GM13977 (cell line): ENCODE measurements at places on chromosomes 3 and 15.

- no peak for DNase-seq
Observed at GRCh38 chr15:70799667-70800450, 36.5 kb upstream of the UACA start.

GRCh38 chr15:22944651-22945050 lies 35.5 kb downstream of the CYFIP1 start:
- DNase-seq = no peak

DNA sequence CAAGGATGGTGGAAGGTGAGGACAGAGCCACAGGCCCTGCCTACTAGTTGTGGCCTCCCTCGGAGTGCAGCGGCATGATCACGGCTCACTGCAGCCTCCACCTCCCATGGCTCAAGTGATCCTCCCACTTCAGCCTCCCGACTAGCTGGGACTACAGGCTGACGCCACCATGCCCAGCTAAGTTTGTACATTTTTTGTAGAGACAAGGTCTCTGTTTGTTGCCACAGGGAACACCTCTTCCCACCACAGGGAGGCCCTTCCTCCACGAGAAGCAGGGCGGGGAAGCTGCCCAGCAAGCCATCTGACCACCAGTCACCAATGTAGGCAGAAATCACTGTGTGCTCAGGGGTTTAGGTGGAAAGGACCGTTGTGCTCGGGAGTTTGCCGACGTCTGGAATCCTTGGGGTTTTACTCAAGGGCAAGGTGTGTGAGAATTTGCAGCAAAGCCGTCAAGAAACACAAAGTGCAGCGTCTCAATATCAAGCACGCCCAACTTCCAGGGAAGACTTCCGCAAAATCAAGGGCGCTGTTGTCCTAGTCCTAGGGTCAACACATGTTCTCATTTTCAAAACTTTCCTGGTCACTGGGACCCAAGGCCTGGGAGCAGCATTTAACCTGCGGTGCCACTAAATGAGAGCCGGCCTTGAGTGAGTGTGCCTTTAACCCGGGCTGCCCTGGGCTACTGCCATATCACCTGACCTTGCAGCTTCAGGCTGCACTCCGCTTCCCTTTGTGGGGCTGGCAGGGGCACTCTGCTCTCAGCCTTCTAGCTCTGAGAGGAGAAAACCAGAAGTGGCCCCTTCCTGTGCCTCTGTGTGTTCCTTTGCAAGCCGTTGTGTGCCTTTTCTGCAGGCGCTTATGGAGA lies 65.7 kb downstream of the SLC12A8 start:
- no peak for DNase-seq

DNA sequence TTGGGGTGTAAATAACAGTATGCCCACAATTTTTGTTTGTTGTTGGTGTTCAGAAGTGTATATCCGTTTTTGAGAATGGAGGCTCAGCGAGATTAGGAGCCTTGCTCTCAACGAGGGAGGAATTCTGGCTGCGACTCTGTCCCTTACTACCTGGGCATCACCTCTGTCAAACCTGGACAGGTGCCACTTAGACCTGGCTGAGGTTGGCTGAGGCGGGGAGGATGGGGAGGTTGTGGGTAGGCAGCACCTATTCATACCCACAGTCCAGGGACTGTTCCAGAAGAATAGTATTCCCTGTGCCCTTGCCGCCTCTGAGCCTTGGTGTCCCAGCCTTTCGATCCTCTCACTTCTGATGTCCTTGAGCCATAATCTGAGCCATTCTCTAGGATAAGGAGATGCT lies 99.9 kb downstream of the LINGO1 start:
- DNase-seq = no peak

- DNase-seq = no peak
Observed at GRCh38 chr15:78023081-78023665, 54.3 kb downstream of the TBC1D2B start.

DNA sequence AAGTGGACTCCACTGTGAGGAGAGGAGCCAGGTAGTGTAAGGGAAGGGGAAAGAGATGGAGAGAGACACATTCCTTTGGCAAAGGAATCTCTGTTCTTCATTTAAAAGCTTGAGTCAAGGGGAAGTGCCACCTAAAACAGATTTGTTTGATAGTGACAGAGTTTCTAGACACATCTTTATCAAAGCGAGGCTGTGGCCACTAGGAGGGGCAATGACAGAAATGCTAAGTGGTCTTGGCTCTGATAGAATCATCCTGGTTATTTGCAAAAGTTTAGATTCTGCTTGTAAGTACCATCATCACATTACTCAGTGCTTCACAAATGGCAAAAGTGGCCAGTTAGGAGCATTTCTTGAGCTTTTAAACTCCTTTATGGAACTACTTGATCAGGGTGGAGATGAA lies 261.4 kb downstream of the CNTN3 start:
- DNase-seq = no peak

DNA sequence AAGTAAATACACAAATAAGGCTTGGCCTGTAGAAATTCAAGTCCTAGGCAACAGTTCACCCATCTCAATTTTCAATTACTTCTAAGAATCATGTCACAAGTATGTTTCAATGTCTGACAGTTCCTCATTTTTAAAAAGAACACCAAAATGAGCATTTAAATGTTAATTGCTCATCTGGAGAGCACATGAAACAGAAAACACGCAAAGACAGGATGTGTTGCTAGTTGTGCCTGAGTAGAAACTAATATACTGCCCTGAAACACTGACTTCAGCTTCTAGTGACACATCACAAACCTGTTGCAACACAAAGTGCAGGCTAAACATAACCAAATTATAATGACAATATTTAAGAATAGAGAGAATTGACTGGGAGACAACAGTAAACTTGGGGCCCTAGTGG lies 167.3 kb upstream of the THBS1 start:
- peak; percentile 36 for DNase-seq

DNA sequence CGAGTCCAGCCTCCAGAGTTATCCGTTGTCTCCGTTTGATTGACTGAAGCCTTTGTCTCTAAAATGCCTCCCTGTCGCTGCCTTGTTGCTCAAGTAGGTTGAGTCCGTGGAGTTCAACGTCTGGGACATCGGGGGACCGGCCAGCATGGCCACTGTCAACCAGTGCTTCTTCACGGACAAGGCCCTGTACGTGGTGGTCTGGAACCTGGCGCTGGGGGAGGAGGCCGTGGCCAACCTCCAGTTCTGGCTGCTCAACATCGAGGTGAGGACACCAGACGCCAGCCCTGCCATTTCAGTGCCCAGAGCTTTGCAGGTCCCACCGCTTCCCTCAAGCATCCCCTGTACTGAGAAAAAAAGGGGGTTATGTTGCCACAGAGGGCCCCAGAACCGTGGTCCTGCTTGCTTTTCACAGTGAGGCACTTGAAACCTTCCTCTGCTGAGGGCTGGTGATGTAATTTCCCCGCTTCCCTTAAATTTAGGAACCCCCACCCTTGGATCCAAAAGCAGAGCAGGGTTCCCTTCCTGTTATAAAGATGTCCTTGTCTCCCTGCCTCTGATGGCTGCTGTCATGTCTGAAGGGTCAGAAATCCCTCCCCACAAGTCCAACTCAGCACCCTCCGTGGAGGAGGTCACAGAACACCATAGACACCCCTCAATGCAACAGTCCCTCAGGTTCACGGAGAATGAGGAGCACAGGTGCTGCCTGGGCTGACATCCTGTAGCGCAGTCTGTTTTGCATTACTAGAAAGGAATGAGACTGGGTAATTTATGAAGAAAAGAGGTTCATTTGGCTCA lies 105.7 kb downstream of the LRRK1 start:
- DNase-seq = no peak

GRCh38 chr3:55180161-55180560 lies 252.3 kb upstream of the LRTM1 start:
- no peak for DNase-seq

DNA sequence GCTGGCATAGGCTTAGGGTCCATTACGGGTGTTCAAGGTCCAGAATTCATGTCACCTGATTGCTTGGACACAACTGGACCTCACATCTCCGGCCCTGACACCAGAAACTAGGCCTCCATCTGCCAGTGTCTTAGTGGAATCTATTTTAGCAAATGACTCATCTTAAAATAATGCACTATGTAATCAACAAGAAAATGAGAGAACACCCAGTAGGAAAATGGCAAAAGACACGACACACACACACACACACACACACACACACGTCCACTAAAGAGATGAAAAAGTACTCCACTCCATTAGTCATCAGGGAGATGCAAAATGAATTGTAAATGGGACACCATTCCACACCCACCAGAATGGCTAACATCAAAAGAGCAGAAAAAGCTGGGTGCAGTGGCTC lies 11.2 kb downstream of the APBA2 start:
- no peak for DNase-seq

DNA sequence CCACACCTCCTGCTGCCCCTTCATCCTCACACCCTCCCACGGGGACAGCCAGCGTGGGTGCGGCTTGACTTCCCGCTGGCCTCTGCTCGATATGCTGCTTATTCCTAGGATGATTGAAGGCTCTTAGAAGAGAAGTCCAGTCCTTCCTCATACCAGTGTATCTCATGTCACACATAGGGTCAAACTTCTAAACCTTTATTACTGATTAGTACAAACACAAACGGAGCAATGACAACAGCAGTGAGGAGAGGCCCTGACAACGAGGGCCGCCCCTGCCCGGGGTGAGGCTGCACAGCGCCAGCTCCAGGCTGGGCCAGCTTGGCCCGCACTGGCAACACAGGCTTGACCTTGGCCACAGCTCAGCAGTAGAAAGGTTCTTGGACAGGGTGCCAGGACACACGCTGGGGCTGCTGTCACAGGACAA lies 3.7 kb downstream of the CIB1 start:
- no peak for DNase-seq

DNA sequence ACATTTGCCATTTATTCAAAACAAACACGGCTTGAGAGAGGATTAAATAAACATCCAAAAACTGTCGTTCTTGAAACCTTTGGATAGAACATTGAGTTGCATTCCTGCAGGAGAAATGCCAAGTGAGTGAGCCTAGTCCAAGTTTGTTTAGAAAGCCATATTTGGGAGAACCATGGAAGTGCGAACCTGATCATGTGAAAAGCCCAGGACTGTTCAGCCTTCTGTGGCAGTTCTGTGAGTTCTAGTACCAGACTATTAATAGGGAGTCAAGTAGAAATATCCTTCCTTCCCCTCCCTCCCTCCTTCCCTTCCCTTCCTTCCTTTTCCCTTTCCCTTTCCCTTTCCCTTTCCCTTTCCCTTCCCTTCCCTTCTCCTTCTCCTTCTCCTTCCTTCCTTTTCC lies 470.4 kb downstream of the LPP start:
- no peak for DNase-seq

GRCh38 chr15:63946524-63947065 lies 99.7 kb downstream of the DAPK2 start:
- DNase-seq = no peak

- DNase-seq = peak; percentile 12
Observed at GRCh38 chr3:168467115-168467714, 371.5 kb upstream of the GOLIM4 start.

DNA sequence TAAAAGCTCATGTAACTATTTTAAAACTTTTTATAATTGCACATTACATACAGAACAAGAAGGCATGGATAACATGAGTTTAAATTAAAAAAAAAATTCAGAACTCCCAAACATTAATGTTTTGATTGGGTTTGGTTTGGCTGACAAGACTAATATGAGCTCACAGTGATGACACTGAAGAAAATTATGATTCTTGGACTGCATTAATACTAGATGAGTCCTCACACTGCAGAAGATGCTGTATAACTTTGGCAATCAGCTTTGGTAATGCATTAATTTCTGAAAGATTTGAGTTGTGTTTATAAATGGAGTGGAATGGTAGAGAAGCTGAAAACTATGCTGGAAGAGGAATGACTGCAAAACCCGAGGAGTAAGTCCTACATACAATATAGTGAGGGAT lies 358.9 kb downstream of the PLCL2 start:
- DNase-seq = no peak

DNA sequence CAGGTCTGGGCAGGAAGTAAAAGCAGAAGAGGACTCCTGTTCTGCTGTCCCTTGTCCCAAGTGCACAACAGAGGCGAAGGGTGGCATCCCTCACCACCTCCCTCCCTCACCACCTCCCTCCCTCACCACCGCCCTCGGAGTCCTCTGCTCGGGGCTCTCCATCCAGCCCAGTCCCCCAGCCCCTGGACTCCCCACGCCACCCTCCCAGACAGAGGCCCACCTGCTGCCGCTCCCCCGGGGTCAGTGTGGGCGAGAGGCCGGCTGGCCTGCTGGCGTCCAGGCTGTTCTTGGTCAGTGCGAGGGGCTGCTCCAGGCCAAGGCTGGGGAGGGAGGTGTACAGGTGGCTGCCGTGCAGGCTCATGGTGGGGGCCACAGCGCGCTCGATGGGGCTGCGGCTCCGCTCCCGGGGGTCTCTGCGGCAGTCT lies 79.1 kb downstream of the VGLL4 start:
- DNase-seq = no peak

DNA sequence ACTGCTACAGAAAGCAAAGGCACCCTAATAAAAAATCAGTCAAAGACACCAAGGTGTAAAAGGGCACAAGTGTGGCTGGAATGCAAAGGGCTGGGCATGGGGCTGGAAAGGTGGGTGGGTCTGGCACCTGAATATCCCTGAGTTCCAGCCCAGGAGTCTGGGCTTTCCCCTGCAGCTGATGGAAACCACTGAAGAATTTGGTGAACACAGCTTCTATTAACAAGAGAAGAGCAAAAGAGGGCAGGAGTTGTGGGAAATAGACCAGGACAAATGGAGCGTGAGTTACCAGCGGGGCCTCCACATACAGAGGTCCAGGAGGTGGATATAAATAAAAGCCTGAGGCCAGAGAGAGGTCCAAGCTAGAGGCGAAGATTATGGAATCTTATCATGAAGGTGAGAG lies 45.1 kb upstream of the TPM1 start:
- no peak for DNase-seq

GRCh38 chr3:133211856-133212255 lies 173.7 kb downstream of the TMEM108 start:
- no peak for DNase-seq

DNA sequence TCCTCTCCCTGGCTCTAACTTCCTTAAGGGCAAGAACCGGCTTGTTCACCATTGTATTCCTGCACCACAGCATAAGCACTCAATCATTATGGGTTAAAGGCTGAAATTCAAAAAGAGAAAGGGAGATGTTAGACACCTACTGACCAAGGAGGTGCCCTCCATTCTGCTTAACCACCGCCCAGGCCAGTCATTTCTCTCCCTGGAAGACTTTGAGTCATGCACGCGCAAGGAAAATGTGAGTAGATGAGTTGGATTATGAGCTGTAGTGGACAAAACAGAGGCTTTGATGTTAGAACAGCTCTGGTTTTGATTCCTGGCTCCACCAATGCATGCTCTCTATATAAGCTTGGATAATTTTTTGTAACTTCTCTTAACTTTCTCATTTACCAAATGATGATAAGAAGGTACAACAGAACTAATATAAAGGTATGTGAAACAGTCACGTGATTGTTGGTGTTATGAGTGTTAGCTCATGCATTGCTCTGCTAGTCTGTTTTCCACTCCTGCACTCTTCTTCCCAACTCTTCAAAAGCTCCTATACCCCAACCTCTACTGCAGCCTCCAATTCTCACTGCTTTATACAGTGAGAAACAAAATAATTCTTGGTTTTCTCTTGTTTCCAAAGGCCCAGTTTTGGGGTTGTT lies 148.4 kb upstream of the ATP11B start:
- no peak for DNase-seq
